A673 (cell line): ENCODE measurements at places on chromosomes 5 and 9. TPM values are rescaled to one million over a fixed set of nuclear protein-coding genes. Genes with fewer than 3 reads are reported as not detected.

The LIX1 gene
- not detected in 2 replicates for total RNA-seq

The PPP1R2B gene
- total RNA-seq: not detected in 2 replicates

The PRRX2 gene
- 12.7 and 16.6 TPM in 2 replicates for total RNA-seq

- no peak for DNase-seq
Observed at GRCh38 chr5:81317536-81317935, 16.1 kb downstream of the ZCCHC9 start.

DNA sequence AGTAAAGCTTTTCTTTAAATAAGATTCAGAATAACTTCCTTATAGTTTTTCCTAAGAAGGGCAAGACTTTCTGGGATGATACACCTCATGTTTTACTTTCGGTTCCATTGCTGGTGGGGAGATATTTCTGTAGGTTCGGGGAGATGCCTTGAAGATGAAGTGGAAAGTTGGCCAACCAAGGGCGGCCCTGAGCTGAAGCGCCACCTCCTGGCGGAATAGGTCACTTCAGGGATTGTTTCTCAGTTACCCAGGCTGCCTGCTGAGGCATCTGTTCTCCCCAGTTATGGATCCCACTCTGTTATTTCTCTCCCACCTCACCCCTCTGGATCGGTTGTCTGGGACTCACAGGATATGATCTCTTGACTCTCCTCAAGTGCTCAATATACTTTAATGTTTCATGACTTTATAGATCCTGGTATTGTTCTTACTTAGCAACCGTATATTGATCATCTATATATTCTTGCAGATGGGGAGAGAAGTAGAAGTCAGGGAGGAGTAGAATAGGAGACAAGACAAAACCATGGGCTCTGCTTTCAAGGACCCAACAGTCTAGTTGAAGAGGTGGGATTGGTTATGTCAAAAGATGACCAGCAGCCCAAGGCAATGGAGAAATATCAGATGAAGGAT, 23.4 kb downstream of the MEGF10 start:
- DNase-seq: peak; percentile 69

GRCh38 chr5:35651002-35651756, 33.5 kb downstream of the SPEF2 start:
- DNase-seq: peak; percentile 64

GRCh38 chr9:73741316-73741715, 589.7 kb downstream of the ANXA1 start:
- DNase-seq: no peak

GRCh38 chr9:18798106-18798505, 234.9 kb downstream of the SAXO1 start:
- DNase-seq: no peak

DNA sequence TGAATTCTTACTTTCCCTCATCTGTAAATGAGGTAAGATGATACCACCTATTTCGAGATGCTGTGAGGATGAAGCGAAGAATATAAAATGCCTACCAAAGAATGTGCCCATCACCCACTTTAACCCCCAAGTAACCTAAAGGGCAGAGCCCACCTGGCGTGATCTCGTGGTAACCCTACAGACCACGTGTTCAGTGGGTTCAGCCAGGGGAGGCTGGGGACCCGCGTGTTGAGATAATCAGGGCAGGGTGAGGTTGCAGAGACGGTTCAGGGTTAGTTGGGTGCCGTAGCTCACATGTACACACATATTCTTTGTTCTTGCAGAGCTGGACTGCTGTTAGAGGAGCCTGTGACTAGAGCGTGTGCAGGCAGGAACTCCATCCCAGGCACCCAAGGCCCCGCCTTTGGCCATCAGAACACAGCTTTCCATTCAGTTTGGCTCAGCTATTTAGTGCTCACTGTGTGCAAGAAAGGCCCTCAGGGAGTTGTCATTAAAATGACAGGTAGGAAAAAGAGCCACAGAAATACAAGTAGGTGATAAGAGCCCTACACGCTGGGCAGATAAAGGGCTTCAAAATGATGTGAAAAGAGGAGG, 56.5 kb upstream of the HAND1 start:
- DNase-seq: no peak

DNA sequence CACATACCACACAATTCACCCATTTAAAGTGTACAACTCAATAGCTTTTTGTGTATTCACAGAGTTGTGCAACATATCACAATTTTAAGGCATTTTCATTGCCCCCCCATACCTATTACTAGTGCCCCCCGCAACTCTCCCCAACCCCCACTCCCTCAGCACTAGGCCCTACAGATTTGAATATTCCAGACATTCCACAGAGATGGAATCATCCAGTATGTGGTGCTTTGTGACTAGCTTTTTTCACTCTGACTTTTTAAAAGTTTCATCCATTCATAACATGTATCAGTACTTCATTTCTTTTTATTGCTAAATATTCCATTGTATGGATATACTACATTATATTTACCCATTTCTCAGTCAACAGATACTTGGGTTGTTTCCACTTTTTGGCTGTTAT, 102.9 kb upstream of the LRRTM2 start:
- no peak for DNase-seq

- DNase-seq: no peak
Observed at GRCh38 chr5:96822686-96823459, 15.1 kb upstream of the ERAP1 start.
